Fibroblast of skin of left biceps (primary cell): ENCODE measurements at places on chromosomes 16 and 17.
A peak's percentile ranks its signal among the peaks of the same experiment; 100 is the strongest.

DNA sequence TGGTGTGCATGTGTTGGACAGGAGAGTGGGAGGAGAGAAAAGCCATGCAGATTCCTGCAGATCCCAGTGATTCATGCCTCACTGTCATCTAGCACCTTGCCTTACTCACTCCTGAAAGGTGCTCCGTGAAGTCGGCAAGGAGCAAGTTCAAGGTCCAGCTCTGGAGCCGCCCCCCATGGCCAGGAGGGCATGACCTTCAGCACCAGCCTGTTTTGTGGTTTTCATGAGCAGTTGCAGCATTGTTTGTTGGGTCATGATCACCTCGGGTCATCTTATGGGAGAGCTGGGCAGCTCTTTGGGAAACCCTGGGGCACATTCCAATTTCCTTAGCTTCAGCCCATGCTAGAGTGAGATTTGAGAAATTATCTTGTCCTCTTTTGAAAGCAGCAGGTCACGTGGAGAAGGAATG lies 137.5 kb upstream of the IRX3 start:
- DNase-seq, result no peak

GRCh38 chr17:27944546-27945332 lies 51.6 kb upstream of the LYRM9 start:
- DNase-seq, result no peak

- no peak for DNase-seq
Observed at GRCh38 chr17:51739245-51739886, 419.1 kb downstream of the CA10 start.

DNA sequence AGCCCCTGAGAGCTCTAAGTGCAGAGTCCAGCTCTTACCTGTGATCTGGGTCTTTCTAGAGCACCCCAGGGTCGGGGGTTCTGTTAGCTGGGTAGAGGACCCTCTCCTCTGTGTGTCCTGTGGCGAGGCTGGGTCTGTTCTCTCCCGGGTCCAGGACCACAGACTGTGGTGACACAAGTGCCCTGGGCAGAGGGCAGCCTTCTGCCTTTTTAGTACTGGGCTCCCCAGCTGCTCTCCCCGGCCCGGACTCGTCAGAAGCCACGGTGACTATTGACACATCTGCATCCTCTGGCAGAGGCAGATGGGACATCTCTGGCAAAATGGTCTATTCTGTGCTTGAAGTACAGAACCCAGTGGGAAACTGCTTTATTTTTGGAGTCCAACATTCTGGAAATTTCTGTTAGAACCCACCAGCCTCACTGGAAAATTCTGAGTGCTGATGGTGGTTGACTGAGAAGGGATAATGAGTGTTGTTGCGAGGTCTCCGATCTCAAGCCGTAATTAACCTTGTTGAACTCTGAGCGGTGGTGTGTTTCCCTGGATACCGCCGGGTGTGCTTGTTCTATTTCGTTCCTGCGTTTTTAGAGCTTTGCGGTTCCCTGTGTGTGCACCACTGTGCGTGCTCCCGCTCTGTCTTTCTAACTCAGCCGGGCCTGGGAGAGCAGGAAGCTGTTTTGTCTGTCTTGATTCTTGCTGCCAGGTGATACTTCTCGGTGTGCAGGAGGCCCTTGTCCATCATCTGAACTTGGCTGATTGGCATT lies 26.0 kb upstream of the NUDT16L1 start:
- no peak for DNase-seq

GRCh38 chr17:36686123-36686669 lies 84.8 kb downstream of the MRM1 start:
- DNase-seq, result no peak

DNA sequence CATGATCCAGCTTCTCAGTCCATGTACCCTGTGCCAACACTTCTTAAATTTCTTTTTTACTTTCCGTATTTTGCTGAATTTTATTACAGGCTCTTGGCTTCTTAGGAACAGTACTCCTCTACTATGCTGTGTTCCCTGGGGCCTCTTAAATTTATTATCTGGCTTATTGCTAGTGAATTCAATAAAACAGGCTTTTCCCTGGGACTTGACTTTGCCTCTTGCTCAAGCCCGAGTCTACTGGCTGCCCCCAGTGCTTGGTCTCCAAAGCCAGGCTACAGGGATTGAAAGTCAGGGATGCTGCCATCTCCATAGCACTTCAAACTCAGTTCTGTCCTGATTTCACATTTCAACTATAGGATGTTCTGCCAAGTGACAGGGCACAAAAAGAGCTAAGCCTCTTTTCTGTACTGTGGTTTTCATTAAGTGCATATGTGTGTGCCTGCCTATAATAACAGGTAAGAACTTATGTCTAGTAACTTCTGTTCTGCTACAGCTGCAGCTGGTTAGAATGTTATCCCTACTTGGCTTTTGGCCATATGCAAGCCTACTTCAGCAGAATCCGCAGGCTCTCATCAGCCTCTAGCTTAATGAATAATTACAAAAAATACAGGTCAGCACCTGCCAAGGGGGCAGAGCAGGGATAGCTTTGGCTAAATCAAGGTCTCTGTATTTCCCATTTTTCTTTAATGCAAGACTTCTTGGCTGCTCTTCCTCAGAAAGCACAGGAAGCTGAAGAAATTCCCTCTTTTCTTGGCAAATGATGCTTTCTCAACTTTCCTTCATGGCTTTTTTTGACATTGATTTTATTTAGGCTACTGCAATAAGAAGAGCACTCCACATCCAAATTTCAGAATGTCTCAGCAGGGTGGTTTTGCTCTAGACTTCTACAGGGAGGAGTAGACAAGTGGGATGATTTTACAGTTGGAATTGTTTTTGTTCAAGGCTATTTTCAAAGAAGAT lies 8.2 kb downstream of the FAM20A start:
- DNase-seq, result no peak

DNA sequence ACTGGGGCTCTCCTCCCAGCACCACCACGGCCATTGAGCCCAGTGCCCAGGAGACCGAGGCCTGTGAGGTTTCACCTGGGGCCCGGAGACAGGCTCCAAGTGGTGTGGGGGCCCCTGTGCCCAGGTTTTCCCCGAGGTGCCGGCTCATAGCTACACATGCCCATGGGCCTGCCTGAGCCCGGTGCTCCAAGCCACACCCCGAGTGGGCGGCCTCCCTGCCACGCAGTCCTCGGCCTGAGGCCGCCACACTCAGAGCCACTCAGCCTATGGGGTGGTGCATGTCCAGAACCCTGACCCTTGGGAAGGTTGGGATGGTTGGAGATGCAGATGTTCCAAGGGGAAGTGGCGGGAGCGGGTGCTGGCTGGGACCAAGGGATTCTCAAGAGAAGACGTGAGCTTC lies 24.1 kb downstream of the JPH3 start:
- no peak for DNase-seq

DNA sequence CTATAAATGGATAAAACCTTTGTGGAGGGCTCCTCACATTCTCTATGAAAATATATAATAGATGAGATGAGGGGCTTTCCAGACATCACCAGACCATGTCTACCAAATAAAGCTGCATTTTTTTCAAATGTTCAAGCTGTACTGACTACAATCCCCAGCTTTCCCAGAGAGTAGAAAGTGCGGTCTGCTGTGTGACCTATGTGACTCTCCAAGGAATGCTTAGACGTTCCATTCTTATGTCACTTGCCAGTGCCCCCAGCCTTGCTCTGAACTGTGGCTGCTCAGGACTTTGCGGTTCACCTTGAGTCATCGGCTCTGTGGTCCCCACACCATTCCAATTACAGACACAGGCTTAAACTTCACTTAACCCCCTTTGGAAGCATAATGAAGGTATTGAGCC lies 47.8 kb upstream of the SCNN1B start:
- DNase-seq, result no peak

- DNase-seq, result no peak
Observed at GRCh38 chr17:28828294-28829040, 14.1 kb downstream of the FAM222B start.

GRCh38 chr17:77205396-77206125 lies 64.8 kb downstream of the SEC14L1 start:
- DNase-seq, result no peak

DNA sequence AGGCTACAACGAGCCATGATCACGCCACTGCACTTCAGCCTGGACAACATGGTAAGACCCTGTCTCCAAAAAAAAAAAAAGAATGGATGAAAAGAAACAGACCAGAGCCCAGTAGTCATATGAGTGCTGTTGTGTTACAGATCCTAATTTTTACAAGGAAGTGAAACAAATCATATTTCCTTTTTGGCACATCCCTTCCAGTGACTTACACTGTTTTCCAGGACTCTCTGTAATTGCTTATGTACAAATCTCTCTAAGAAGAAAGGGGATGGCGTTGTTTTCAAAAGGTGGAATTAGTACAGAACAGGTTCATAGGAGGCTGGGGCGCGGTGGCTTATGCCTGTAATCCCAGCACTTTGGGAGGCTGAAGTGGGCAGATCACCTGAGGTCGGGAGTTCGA lies 19.8 kb upstream of the ZNF594 start:
- DNase-seq, result no peak

- DNase-seq, result no peak
Observed at GRCh38 chr16:57444711-57445110, 2.5 kb downstream of the CIAPIN1 start.

GRCh38 chr17:7842380-7843256 lies 8.6 kb downstream of the KDM6B start:
- DNase-seq, result peak; percentile 71

DNA sequence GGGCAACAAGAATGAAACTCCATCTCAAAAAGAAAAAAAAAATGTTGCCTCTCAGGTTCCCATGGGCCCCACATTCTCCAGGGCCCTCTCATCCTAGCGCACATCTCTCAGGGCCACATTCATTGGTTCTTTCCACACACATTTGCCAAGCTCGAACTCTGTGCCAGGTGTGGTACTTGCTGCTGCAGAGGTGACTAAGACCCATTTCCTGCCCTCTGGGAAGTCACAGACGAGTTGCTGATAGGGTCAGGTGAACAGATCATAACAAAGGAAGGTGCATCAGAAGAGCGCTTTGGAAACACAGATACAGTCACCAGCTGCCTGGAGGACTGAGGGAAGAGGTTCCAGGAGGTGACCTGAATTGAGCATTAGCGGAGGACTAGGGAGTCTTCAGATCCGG lies 1.0 kb downstream of the GSDMA start:
- DNase-seq, result no peak

- no peak for DNase-seq
Observed at GRCh38 chr17:29582772-29583171, 6.7 kb downstream of the GIT1 start.
